Activated T-cell treated with anti-CD3 and anti-CD28 coated beads, Interleukin-2, amount 50 U/mL, for 24 hours (primary cell): ENCODE measurements at places on chromosomes 2 and 18.

DNA sequence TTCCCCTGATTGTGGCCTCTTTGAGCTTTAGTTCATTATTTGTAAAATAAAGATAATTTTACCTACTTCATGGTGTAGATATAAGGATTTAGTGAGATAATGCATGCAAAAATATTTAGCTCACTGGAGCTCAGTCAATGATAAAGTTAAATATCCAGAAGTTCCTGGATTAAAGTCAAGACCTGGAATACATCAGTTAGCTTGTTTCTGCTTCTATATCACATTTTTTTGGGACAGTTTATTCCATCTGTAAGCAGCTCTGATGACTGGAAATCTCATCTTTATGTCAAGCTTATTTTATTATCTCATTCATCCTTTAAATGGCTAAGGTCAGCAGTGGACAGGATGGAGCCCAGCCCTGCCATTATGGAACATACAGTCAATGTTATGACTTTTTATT lies 152.0 kb downstream of the EVA1A start:
- no peak for DNase-seq

- no peak for DNase-seq
Measured at GRCh38 chr2:161141033-161141432, 19.2 kb upstream of the TANK start.

GRCh38 chr2:72716601-72717000 lies 109.2 kb downstream of the EXOC6B start:
- no peak for DNase-seq

GRCh38 chr2:205280596-205281236 lies 401.6 kb upstream of the NRP2 start:
- DNase-seq: no peak

DNA sequence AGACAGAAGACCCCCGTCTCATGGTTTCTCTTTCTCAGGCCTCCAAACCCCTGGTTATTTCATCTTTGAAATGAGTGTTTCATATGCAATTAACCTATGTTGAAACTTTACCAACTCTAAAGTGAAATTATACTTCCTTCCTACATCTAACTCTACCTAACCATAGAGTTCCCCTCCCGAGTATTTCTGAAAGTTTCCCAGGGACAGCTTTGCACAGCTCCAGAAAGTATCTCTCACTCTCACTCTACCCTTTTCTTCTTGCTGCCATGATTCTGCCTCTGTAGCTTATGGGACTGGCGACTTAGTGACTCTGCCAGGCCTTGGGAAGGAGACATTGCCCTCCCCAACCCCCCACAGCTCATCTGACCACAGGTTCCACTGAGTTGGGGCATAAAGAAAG lies 107.9 kb downstream of the B3GNT2 start:
- no peak for DNase-seq

DNA sequence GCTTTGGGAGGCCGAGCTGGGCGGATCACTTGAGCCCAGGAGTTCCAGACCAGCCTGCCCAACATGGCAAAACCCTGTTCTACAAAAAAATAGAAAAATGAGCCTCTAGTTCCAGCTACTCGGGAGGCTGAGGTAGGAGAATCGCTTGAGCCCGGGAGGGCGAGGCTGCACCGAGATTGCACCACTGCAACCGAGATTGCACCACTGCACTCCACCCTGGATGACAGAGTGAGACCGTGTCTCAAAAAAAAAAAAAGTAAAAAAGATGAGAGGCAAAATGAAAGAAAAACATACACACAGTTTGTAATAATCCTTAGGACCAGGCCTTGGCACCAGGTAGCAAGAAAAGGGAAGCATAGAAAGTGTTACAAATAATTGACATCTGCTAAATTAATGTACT lies 22.0 kb downstream of the RBM43 start:
- no peak for DNase-seq

DNA sequence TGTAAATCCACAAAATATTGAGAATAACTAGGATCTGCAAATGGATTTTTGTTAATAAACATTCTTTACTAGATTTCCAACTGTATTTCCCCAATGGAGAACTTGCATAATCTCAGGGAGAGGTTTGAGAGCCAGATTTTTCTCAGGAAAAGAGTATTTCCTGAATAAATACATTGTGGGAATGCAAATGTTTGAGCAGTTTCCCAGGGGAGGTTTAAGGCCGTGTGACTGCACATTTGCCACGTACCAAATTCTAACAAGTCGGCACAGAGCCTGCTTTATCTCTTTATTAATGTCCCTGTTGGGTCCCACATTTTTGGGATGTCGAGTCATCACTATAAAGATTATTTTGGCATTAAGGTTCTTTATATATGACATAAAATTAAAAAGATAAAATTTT lies 27.0 kb downstream of the TFPI start:
- DNase-seq: no peak

DNA sequence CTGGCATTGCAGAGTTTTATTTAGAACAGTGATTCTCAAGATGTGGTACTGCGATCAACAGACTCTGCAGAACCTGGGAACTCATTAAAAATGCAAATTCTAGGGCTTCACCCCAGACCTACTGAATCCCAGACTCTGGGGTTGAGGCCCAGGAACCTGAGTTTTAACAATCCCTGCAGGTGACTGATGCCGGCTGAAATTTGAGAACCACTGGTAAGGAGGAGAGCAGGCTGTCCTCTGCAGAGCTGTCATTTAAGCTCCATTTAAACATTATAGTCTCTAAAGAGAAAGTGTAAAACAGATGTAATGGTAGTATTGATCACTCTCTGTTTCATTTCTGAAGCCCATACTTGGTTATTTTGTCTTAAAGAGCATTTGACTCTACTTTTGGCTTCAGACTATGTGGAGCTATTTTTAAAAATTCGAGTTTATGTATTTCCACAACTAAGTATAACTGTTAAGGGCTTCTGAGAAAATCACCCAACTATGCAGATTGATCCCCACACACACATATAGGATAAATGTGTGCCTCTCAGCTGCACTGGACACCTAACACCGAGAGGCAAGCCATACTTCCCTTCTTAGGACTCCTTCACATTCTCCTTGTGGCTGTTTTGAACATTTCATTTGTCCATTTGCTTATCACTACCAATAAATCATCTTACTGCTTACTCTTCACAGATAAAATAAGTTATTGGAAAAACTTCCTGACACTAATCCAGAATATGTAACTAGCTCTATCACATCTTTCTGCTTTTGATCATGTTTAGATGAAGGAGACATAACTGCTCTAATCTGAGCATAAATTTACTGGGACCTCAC lies 487.5 kb downstream of the DLGAP1 start:
- no peak for DNase-seq

DNA sequence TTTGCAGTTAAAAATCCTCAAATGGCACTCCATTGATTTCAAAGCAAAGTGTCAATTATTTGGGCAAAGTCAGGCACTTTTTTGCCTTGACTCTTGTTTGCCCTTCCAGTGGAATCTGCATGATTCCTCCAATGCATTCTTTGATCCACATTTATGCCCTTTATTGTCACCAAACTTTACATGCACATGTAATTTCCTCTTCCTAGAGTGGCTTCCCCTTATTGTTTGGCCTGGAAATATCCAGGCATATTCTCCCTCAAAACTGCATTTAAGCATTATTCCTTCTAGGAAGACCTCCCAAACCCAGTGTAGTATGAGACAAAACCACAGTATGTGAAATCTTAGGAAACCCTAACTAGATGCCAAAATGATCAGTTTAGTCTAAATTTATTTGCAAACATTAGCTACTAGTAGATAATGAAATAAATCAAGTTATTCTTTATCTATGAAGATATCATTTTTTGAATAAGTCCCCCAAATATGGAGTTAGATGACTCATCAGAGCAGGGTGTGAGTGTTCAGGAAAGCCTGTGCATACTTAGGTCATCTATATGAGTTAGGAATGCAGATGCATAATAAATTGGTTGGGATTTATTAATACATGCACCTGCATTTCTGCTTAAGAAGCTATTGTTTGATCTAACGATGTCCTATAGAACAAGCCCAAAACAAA lies 433.3 kb upstream of the TCF4 start:
- no peak for DNase-seq

GRCh38 chr18:43484710-43485109 lies 207.4 kb upstream of the SYT4 start:
- DNase-seq: no peak

DNA sequence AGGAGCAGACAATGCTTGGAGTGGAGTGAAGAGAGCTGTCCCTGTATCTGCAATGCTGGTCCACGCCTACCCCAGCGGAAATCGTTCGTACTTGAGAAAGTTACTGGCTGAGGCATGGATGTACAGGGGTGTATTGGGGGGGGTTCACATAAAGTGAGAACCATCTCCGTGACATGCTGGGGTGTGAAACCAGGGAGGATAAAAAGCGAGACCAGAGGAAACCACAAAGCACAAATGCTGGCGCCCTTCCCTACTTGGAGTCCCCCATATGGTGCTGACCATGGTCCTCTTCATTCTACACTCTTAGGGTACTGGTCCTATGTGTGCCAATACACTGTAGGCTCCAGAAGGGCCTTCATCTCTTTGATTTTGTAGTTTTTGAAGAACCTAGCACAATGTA lies 244.1 kb downstream of the L3MBTL4 start:
- DNase-seq: no peak

GRCh38 chr2:127096280-127096679 lies 10.7 kb downstream of the BIN1 start:
- DNase-seq: no peak

DNA sequence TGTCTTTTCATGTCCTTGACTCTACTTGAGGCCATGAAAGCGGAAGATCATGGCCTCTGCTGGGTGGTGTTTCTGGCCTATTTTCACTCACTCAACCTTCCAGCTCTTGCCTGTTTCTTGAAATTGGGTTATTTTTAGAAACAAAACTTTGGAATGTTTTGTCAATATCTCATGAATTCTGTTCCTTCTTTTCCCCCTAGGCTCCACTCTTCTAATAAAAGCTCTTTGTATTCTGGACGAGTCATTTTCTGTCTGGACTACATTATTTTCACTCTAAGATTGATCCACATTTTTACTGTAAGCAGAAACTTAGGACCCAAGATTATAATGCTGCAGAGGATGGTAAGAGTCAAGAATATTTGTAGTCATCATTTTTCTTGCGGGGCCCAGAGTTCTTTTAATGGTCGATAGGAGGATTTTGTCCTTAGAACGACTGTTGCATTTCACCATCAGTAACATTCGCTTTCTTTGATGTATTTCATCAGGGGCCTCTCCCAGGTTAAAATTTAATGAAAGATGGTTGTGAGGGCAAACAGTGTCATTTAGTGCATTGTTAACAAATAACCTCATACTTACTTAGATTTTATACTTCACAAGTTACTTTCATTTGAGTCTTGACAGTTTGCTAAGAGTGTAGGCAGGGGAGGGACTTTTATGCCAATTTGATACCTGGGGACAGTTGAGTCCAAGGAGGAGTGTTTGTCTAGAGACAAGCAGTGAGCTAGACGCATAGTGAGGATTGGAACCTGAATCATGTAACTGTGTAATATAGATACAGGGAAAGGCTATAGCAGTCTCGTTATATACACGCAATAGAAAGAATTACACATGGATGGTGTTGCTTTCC lies 64.6 kb downstream of the TRPM8 start:
- no peak for DNase-seq

DNA sequence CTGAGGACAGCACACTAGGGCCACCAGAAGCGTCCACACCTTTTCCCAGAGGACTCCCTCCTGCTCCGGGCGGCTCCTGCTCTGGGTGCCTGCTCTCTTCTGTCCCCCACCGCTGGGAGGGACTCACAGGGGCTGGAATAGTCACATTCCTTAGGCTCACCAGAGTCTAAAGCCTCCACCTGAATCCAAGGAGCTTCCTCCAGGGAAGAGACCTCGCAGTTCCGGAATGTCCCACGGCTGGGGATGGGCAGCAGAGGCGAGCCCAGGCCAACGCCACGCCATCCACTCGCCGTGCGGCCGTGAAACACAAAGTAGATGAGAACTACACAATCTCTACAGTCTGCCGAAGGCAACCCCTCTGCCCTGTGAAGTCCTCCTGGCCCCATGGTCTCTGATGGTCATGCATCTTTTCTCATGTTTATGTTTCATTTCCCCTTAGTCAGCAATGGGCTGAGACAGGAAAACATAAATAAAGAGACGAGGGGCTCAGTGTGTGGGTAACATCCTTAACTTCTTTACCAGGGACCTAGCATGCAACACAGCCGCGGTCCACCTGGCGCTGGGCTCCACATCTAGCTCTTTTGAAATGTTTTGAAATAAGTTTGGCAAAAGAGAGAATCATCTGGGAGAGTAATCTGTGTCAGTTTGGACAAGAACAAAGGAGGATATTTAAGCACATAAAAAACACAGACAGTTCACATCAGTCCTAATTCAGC lies 98.4 kb downstream of the PXDN start:
- no peak for DNase-seq

GRCh38 chr2:112623913-112624777 lies 21.6 kb upstream of the SLC20A1 start:
- peak; percentile 74 for DNase-seq

GRCh38 chr2:205627085-205627484 lies 55.2 kb upstream of the NRP2 start:
- DNase-seq: no peak

- DNase-seq: no peak
Measured at GRCh38 chr18:11089931-11090715, 59.2 kb downstream of the PIEZO2 start.

DNA sequence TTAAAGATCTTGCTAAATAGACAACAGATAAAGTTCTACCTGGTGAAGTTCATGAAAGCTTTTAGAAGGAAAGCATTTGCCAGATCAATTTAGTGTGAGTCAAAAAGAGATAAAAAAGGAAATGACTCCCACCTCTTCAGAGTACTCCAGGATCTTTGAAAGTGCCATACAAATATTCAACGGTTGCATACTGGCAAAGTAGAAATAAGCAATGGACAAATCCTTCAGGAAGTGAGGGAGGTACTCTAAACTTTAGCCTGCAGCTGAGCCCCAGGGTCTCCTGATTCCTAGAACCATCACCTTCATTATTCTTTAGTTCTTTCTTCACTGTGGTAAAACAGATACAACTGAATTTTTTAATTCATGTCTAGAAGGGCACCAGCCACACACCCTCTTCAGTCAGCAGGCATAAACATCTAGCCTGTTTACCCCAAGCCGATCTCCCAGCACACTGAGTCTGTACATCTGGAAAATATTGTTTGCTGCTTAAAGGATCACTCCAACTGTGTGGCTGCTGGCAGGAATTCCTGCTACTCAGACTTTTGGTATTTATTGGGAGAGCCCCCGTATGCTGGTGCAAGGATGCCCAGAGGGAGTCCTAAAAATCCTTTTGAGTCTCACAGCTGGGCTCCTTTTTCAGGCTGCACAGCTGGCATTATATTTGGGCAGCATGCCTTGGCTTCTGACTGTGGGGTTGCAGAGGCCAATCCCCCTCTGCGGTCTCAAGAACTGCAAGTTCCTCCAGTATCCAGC lies 72.3 kb upstream of the SESTD1 start:
- no peak for DNase-seq

- no peak for DNase-seq
Measured at GRCh38 chr2:4192119-4192518, 488.7 kb downstream of the DCDC2C start.
